ENCODE measurements at places on chromosomes 13 and 19. TPM values are rescaled to one million over a fixed set of nuclear protein-coding genes. Genes with fewer than 3 reads are reported as not detected.

Gene MEIOSIN
- not detected for total RNA-seq

Gene KLC3
- total RNA-seq, result not detected

GRCh38 chr13:113320226-113320875 is 23.3 kb downstream of the LAMP1 start:
- DNase-seq, result no peak

Gene PROZ
- total RNA-seq, result not detected

- no peak for DNase-seq
Measured at GRCh38 chr19:2750808-2751437, 11.1 kb upstream of the SLC39A3 start.

Gene TMEM145
- not detected for total RNA-seq

- no peak for DNase-seq
Measured at GRCh38 chr13:34767778-34768177, 174.3 kb upstream of the NBEA start.

Gene POU2F2
- 0.58 TPM for total RNA-seq

- DNase-seq, result no peak
Measured at GRCh38 chr19:47512948-47513319, 1.9 kb downstream of the NAPA start.

DNA sequence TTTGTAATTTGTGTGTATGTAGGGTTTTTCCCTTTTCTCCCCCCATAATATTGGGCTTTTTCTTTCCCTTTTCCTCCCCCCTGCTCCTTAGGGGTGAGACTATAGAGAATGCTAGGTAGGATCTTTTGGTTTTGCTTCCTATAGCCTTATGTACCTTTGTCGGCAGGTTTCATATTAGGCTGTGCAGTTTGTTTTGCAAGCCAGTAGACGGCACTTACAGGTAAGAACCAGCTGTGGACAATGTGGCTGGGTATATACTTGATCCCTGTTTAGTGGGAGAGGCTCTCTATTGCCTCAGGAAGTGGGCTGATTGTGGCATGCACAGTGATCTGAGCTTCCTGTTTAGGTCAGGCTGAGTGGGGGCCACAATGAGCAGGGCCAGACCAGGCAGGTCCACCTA is 359.2 kb upstream of the OBI1 start:
- no peak for DNase-seq

Gene SLITRK5
- total RNA-seq, result 0.02 TPM

DNA sequence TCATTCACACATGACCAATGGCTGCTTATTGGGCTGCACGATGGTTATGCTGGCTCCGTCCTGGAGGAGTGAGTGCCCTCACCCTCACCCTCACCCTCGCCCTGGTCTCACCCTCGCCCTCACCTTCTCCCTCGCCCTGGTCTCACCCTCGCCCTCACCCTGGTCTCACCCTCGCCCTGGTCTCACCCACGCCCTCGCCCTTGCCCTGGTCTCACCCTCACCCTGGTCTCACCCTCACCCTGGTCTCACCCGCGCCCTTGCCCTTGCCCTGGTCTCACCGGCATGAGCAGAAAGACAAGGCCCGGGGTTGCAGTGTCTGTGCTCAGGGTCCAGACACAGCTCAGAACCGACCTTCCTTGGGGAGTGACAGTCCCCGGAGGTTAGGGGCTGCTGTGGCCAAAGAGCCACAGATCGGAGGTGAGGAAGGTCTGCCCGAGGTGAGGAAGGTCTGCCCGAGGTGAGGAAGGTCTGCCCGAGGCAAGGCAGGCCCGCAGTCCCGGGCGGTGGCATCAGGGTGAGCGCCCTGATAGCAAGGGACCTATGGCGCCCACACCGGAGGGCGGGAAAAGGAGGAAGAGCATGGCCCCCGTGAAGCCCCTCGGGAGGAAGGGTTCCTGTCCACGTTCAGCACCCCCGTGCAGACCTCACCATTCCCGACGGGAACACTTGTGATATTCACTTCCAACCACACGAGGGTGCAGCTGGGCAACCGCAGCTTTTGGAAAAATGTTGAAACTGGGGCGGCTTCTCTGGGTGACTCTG is 65.6 kb downstream of the MCF2L start:
- no peak for DNase-seq

Gene SAFB
- total RNA-seq, result 77.1 TPM

DNA sequence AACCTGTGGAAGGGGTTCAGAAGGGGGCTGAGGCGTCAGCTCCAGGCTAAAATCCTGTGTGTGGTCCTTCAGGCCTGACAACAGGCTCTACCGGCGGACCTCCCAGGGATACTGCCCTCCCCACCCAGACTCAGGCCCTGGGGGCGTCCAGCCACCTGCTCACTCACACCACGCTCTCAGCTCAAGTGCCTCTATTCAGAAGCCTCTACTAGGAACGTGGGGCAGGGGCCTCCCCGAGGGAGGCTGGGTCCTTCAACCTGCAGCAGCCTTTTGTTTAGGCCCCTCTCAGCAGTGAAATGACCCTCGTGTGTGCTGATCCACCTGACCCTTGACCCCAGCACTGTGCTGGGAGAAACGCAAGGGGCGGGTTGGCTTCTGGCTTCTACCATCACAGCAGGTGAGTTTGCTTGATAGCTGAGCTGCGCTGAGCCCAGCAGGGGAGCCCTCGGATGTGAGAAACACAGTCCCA is 10.6 kb downstream of the PLPP2 start:
- DNase-seq, result no peak

Gene C2CD4C
- total RNA-seq, result 1.4 TPM

DNA sequence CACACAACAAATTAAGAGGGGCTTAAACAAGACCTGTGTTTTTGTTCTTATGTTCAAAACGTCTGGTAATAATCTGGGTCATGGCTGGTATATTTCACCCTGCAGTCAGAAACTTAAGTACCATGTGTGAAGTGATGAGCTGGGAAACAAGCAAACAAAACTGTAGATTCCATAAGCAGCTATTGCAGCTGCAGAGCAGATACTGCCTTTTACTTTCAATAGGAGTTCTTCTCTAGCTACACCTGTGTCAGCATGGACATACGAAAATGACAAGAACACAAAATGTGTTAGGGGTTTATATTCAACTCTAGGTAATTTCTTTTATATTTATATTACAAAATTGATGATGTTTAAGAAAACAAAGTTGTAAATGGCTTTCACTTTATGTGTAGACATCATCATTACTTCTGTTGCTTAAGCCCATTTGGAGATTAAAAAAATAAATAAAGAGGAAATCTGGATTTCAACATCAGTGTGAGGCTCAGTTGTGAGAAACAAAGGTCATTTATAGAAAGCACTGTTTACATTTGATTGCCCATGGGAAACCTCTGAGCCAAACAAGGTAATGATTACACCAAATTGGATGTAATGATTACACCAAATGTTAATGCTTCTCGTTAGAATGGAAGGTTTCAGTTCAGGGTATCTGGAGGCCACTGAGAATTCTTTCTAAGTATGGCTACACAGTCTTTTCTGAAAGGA is 451.0 kb upstream of the SLC10A2 start:
- DNase-seq, result no peak

Gene ZNF709
- total RNA-seq, result 5.2 TPM

Gene ZNF829
- 2.1 TPM for total RNA-seq

DNA sequence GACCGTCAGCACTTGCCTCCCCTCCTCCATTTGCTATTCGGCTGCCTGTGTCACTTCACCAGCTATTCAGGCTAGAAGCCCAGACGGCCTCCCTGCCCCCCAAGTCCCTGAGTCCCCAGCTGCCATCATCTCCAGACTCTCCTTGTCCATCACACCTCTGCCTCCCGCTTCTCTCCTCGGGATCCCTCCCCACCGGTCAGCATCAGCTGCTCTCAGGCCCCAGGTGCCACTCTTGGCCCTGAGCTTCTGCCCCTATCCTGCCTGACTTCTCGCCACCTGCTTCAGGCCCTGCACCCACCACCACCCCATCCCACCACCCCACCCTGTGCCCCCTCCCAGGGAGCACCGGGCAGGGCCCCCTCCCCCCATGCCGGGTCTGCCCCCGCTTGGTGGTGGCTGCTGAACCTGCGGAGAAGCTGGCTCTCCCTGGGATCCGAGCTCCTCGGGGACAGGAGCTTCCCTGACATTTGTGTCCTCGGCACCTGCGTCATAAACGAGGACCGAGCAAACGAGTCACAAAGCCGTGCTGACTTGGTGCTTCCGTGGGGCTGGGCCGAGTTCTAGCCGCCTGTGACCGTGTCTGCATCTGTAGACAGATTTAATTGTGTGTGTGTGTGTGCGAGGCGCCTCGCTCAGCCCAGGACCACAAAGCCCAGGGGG is 70.3 kb upstream of the MCF2L start:
- no peak for DNase-seq

GRCh38 chr19:18513868-18514267 is 8.0 kb downstream of the ELL start:
- DNase-seq, result no peak

DNA sequence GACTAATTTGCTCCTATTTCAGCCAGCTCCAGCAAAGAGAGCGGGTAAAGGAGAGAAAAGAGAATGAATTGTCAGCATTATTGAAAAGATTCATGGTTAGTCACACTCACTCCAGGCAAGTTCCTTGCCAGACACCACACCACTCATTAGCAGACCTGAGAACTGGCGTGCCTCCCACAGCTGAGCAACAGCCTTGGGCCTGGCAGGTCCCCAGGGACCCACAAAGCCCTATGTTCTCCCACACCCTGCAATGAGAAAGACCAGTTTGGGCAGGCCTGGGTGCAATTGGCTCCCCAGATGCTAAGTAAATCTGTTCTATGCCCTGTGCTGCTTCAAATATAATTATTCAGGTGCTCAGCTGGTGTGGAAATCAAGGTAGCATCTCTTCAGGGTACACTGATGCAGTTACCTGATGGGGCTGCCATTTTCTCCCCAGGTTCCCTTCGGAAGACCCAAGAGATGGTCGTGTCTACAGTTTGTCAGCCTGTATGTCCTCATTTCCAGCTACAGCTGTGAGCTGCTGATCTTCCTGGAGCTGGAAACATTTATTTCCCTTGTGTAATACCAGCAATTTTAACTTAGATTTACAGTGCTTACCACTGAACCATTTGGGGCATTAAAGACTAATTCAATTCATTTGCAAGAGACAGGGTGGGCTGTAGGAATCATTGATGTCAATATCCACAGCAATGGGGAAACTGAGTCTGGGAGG is 405.0 kb downstream of the COG6 start:
- no peak for DNase-seq

Gene GRIN2D
- 2.4 TPM for total RNA-seq

Gene ZSCAN1
- 1.3 TPM for total RNA-seq

Gene GPR183
- total RNA-seq, result 0.63 TPM

GRCh38 chr13:33728271-33729037 is 89.5 kb upstream of the RFC3 start:
- no peak for DNase-seq

DNA sequence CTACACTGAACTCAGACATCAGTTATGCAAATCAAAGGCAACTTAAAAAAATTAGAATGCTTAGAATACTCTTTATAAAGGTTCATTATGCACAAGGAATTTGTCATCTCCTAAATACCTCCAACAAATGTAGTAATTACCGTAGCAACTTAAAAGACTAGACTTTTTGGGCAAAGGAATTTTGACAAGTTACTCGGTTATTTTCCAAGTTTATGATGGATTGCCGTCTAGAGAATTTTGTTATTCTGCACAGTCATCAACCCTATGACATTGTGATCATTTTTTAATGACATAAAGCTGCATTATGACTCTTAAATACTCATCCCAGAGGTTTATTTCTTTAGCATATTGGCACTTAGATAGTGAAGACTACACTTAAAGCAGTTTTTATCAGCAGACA is 71.9 kb downstream of the TRPC4 start:
- no peak for DNase-seq

Gene ZNF471
- total RNA-seq, result 0.02 TPM

- DNase-seq, result no peak
Measured at GRCh38 chr13:26202365-26202972, 19.6 kb downstream of the RNF6 start.

Gene KCNK6
- 29.2 TPM for total RNA-seq

GRCh38 chr19:14090509-14091080 is at the start of gene SAMD1:
Gene SAMD1 (minus strand): TSS chr19:14090751.
- DNase-seq, result no peak

DNA sequence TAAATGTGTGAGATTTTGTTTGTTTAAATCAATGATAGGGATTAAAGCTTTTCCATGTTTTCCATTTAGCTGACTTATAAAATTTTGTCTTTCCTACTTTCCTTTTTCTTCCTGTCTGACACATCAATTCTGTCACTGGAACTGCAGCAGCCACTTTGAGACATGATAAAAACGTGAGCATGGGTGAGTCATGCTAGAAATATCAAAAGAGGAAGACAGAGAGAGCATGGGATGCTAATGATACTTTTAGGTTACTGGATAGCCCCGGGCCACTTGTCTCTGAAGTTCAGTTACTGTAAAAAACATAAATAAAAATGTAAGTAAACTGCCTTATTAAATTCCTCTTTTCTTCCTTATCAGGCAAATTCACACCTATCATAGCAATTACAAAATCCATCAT is 1332.0 kb upstream of the PCDH20 start:
- DNase-seq, result no peak

Gene ZNF208
- not detected for total RNA-seq

DNA sequence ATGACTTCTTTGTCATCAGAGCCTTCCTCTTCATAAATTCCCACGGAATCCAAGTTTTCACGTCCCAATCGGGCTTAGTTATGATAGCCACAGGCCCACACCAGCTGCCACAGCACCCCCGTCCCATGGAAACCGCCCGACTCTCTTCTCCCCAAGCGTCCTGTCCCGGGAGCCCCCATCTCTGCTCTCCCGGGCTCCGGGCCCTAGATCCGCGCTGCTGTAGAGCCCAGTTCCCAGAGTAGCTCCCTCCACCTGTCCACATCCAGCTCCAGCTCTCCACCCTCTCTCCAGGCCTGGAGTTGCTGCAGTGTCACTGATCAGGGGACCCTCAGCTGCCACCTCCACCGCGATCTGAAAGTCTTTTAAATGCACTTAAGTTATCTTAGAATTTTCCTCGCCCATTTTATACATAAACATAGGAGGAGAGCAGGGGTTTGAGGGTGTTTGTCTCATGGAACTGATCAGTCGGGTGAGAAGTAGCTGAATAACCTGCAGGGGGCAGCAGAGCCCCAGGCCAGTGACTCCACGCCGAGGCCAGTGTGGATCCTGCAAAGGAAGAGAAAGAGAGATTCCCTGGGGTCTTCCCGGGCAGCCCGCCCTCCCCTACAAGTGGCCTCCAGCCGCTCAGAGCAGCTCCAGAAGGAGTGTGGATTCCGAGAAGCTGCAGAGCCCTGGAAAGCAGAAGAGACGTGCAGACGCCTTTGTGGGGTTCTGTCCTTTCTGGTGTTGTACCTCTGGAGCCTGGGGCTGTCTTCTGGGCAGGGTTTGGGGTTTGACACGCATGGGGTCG is 1.1 kb upstream of the ZNF763 start:
- no peak for DNase-seq

Gene FGF9
- total RNA-seq, result 0.90 TPM
